Upper lobe of right lung (tissue), 1 donor: ENCODE measurements at places on chromosomes 7 and 10. TPM values are rescaled to one million over a fixed set of nuclear protein-coding genes. Genes with fewer than 3 reads are reported as not detected.

MYO3A gene
- 0.06 TPM for total RNA-seq

DNA sequence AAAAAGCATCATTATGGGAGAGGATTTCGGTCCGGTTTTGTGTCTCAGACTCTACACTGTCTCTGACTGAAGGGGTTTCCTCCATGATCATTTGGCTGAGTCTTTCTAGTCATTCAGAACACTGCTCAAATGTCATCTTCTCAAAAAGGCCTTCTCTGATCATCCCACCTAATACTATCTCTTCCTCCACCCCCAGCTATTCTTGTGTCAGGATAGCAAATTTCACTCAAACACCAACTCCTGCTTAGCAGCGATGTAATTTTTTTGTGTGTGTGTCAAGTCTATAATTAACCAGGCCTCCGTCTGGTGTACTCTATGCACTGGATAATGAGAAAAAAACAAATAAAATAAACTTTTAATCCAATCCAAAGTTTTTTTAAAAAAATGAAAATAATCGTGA is 200.4 kb downstream of the KCND2 start:
- DNase-seq, result no peak

DNA sequence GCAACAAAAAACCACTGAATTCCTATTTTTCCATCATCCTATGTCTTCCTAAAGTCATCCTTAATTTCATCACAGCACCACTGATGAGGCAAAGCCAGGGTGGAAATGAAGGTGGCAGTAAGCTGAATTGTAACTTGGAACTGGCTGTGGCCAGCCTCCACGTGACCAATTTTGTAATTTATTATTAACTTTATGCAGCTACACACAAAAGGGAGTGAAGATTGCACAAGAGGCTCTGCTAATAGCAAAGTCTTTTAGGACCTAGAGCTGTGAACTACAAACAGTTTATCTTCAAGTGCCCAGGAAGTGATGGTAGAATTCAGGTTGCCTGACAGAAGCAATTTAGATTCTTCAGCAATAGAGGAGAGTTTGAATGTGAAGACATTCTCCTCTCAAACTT is 176.4 kb downstream of the CCDC71L start:
- DNase-seq, result no peak

DNA sequence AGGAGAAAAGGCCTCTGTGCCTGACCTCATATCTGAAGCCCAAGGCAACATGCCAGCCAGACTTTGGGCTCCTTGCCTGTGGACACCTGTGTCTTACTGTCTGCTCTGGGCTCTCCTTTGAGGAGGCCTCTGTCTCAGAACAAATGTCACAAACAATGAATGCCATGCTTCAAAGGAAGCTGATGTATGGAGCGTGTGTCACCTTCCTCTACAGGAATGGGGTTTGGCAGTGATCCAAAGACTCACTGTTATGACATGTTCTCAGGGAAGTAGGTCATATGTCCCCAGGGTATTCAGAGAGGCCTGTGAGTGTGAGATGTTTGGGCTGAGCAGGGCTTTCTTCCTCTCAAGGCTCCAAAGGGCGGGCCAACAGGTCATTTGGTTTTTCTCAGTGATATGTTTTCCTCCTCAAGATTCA is 38.4 kb downstream of the PTPRE start:
- no peak for DNase-seq
